Activated CD4-positive, alpha-beta memory T cell treated with anti-CD3 and anti-CD28 coated beads, Interleukin-2, amount 10 ng/mL, durations not matched to agents 7 days and 5 days (primary cell): ENCODE measurements at places on chromosomes 2 and 18.
A peak's percentile ranks its signal among the peaks of the same experiment; 100 is the strongest.

DNA sequence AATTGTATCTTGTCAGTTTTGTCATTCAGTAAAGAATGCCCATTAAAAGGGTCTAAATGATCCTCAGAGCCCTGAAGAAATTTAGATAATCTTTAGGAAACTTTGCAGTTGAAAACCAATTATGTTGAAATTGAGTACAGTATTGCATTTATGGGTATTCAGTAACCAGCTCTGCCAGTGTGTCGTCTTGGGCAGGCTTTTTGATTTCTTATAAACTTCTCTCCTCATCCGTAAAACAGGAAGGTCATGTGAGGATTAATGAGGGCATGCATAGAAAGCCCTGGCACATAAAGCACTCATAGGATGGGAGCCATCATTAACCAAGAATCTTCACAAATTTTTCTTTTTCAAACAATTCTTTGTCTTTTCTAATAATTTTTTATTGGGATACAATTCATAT is 14.8 kb downstream of the PNO1 start:
- DNase-seq: no peak

DNA sequence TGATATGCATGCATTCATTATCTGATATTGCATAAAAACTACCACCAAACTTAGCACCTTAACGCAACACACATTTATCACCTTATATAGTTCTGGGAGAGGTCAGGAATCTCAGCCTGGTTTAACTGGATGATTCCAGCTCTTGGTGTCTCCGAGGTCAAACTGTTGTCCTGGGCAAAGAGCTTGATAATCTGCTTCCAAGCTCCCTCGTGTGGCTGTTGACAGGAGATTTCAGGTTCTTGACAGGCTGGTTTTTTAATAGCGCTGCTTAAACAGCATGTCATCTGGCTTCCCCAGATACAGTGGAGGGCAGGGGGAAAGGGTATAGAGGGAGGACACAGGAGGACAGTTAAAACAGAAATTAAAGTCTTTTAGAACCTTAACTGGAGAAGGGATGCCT is 785.0 kb downstream of the CNTNAP5 start:
- no peak for DNase-seq

- DNase-seq: no peak
Measured at GRCh38 chr2:82986899-82987298, 1472.2 kb downstream of the SUCLG1 start.

DNA sequence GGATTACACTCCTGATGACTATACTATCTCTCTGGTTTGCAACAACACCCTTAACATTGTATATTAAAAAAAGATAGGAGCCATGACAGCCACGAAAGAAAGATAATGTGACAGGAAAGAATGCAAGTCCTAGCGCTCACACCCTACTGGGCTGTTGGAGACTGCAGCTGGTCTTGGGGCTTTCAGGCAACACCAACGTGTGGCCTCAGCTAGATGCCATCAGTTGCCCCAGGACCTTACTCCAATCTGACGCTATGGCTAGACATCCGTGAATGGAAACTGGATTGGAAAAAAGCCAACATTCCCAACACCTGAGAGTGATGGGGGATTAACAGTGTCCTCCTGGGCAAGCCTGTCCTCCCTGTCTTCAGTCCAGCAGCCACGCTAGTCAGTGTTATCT is 357.4 kb upstream of the GULP1 start:
- DNase-seq: no peak

GRCh38 chr18:74331404-74331803 is 15.8 kb downstream of the C18orf63 start:
- DNase-seq: no peak

DNA sequence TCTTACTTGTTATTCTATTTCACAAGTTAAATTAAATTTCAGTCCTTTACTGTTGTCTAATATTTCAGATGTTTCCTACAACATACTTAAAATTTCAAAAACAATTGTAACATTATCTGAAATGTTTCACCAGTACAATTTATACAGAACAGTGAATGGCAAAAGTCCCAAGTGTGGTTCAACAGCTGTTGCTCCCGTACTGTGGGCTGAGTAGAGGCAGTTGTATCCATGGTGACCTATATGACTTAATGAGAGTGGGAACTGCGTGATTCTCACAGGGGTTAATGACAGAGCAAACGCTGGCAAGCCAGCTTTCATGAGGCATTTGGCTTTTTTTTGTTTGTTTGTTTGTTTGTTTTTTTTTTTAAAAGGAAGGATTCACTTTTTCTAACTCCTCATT is 5.3 kb upstream of the PLCL1 start:
- no peak for DNase-seq

- DNase-seq: no peak
Measured at GRCh38 chr2:85770369-85770768, 16.6 kb downstream of the ATOH8 start.

DNA sequence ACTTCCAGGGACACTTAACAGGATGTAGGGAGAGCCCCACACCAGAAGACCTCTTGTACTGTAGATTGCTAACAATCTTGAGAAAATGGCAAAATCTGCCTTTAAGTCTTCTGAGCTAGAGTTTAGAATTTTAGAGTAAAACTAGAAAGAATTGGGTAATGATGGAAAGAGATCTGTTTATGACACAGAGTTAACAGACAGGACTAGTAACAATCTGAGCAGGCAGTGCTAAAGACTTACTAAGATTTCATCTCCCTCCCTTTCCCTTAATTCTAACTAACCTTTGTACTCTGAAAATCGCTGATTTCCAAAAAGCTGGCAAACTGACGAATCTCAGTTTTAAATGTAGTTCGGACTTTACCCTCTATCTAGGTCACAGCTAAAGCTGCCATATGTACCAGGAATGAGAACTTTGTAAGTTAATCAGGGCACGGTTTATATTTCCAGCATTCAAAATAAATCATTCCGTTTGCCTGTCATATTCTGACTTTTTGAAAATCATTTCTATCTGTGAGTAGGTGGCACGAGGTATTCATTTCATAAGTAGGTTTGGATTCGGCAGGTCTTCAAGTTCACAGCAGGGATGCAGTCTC is 256.5 kb upstream of the EPAS1 start:
- no peak for DNase-seq

- no peak for DNase-seq
Measured at GRCh38 chr18:70047931-70048603, 100.4 kb upstream of the CD226 start.

DNA sequence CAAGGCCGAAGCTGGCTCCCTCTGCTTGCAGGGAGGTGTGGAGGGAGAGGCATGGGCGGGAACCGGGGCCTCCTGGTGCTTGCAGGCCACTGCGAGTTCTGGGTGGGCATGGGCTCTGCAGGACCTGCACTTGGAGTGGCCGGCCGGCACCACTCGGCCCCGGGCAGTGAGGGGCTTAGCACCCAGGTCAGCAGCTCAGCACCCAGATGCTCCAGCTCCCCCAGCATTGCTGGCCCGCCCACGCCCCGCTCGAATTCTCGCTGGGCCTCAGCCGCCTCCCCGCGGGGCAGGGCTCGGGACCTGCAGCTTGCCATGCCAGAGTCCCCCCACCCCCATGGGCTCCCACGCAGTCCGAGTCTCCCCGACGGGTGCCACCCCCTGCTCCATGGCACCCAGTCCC is 176.2 kb upstream of the FAM98A start:
- DNase-seq: no peak

DNA sequence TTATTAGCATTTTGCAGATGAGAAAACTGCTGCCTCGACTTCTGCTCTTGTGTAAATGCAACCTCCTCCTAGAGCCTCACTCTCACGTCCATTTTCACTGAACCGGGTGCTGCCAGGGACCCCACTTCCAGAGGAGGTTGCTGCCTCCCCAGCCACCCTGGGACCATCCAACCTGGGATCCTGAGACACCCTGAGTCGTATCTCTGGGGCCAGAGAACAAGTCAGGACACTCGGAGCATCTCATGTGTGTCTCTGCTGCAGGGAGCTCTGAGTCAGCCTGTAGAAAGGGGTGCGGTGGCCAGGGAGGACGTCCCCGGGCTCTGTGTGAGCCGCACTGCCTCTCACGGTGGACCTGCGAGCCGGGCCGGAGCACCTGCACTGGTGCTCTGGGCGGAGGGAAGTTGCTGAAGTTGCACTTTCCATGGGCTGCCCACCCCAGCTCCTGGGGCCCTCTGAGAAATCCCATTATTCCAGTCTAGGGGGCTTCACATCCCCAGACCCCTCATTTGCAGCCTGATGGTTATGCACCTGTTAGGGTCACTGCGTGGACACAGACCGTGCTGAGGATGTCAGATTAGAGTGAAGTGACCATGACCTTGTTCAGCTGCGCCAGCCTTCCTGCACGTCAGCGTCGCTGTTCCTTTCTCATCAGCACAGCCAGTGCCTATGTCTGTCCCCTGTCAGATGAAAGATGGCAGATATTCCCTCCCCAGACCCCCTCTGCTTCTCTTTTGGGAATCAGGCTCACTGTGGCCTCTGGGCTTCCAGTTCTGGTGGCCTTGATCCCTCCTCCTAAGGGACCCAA is 230.4 kb downstream of the KLHL29 start:
- DNase-seq: no peak

- no peak for DNase-seq
Measured at GRCh38 chr2:165634855-165635254, 159.2 kb downstream of the GALNT3 start.

- no peak for DNase-seq
Measured at GRCh38 chr2:231660860-231661259, 47.5 kb upstream of the PTMA start.

- no peak for DNase-seq
Measured at GRCh38 chr18:76274468-76275289, 220.4 kb downstream of the ZNF516 start.

DNA sequence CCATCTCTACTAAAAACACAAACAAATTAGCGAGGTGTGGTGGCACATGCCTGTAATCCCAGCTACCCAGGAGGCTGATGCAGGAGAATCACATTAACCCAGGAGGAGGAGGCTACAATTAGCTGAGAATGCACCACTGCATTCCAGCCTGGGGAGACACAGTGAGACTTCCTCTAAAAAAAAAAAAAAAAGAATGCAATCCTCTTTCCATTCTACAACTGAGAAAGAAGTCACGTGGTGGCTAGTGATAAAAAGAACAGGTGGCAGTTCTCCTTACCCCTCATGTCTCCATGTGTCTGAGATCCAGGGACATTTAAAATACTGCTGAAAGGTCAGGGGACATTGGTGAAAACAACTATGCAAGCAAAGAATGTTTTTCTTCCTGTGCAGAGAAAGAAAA is 24.4 kb upstream of the GPR39 start:
- DNase-seq: no peak

DNA sequence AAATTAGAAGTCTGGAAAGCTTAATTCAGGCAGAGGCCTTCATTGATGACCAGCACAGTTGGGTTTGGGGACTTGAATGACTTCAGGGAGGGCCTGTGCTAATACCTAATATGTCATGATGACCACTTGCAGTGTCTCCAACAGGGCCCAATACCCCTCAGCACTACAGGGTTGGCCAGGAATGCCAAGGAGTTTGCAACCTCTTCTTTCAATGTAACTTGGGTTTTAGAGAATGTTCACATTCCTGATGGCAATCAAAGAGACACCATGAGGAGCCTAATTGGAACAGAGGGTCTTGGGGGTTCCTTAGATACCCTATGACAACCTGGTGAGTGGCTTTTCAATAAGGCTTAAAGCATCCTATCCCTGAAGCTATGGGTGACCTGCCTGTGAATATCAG is 52.4 kb upstream of the ST8SIA3 start:
- no peak for DNase-seq

GRCh38 chr2:120937686-120938044 is 202.0 kb downstream of the GLI2 start:
- DNase-seq: no peak

DNA sequence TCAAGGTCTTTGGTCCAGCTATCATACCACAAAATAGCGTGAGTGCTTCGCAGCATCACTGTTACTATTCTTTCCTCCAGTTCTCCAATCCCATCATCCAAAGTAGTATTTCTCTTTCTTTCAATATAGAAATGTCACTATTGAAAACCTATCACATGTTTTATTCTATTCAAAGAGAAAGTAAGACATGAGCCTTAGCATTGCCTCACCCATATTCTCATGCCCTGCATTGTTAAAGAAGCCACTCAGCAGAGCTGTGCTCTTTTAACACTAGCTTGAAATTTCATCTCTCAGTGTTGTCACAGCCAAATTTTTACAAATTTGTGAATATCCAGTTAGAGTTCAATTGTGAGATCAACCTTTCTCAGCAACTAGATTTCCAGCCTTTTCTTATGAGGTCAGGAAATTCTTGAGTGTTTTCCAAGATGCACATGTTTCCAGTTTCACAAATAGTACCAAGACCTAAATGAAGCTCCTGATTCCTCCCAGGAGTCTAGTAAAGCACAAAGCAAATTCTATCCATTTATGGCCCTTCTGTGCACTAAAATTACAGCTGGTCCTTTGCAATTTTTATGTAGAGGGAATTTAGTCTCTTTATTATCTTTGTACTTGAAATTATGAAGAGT is 343.7 kb downstream of the SPAG16 start:
- DNase-seq: no peak

GRCh38 chr18:75275226-75275625 is 64.6 kb downstream of the TSHZ1 start:
- no peak for DNase-seq

GRCh38 chr2:74239346-74239745 is 40.9 kb downstream of the MTHFD2 start:
- DNase-seq: no peak

GRCh38 chr2:71730785-71731383 is 277.5 kb downstream of the DYSF start:
- DNase-seq: no peak

- no peak for DNase-seq
Measured at GRCh38 chr2:203338322-203338721, 10.1 kb downstream of the ABI2 start.

DNA sequence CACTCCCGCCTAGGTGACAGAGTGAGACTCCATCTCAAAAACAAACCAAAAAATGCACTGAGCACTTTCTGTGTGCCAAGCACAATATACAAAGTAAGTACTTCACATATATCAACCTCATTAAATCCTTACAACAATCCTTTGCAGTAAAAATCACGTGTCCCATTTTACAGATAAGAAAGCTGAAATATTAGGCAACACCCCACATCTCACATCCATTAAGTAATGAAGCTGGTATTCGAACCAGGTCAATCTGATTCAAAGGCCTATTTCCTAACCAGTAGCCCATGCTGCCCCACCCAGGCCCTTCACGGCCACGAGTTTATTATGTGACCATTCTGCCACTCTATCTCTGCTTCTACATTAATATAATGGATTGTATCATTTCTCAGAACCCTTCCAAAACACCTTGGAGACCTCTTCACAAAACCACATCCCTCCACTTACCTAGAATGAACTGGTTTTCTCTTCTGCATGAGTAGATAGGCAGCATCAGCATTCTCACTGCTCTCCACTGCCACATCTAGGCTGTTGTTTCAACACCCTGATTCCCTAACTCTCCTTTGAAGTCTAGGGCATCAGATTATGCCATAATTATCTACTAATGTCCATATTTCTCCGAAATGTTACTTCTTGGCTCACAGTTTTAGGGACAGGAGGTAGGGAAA is 3.1 kb upstream of the EXOC6B start:
- peak; percentile 23 for DNase-seq

GRCh38 chr18:58187674-58188073 is 143.6 kb downstream of the NEDD4L start:
- DNase-seq: no peak

GRCh38 chr2:56248965-56249742 is 65.4 kb downstream of the CCDC85A start:
- DNase-seq: no peak
